ENCODE measurements at places on chromosomes 12 and 14. TPM values are rescaled to one million over a fixed set of nuclear protein-coding genes. Genes with fewer than 3 reads are reported as not detected.

- no peak for DNase-seq
Measured at GRCh38 chr14:26773906-26774593, 176.2 kb upstream of the NOVA1 start.

IFI27L2 gene
- 10.2 TPM for total RNA-seq

DNA sequence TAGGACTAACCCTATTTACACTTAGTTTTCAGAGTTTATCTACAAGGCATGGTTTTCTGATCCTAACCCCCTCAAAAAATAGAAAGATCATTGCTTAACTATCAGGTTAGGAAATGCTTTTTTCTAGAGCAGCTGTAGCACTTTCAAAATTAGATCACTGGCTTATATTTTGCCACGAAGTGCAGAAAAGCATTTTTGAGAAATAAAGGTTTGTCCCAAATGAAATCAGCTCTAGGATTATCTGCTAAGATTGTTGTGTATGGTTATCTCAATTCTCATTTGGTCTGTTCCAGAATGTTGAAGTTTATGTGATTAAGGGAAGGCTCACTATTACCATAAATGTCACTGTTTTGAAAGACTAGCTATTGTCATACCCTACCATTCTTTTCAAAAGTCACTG, 9.8 kb upstream of the DYRK4 start:
- DNase-seq: no peak

SDR9C7 gene
- not detected for total RNA-seq

DEPDC4 gene
- 0.17 TPM for total RNA-seq
